SW480 (cell line): ENCODE measurements at places on chromosomes 2 and 18.

- no peak for DNase-seq
These were observed 686.8 kb upstream of the SALL3 start for GRCh38 chr18:78292618-78293380.

DNA sequence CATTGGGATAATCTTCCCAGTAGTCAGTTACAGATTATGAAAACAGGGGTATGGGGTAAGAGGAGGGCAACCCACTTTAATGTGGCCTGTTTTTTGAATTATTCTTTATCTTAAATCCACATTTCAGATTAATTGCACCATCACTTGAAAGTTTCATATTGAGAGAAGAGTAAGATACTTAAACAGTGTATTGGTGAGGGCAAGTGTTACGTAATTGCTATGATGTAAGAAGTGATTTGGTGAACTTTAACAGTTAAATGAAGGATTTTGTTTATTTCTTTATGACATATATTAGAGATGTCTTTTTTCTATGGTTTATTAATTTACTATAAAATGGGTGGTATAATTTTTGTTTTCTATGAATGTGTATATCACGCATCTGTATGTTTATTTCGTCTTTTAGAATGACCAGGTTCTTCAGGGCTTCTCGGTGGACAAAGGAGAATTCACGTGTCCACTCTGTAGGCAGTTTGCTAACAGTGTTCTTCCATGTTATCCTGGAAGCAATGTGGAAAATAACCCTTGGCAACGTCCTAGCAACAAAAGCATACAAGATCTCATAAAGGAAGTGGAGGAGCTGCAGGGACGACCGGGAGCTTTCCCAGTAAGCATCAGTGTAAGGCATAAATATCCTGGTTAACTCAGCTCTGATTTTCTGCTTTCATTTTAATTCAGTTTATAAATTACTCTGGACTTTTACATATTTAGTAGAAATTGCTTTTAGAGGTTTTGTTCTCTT is 171.2 kb upstream of the MYO3B start:
- no peak for DNase-seq

DNA sequence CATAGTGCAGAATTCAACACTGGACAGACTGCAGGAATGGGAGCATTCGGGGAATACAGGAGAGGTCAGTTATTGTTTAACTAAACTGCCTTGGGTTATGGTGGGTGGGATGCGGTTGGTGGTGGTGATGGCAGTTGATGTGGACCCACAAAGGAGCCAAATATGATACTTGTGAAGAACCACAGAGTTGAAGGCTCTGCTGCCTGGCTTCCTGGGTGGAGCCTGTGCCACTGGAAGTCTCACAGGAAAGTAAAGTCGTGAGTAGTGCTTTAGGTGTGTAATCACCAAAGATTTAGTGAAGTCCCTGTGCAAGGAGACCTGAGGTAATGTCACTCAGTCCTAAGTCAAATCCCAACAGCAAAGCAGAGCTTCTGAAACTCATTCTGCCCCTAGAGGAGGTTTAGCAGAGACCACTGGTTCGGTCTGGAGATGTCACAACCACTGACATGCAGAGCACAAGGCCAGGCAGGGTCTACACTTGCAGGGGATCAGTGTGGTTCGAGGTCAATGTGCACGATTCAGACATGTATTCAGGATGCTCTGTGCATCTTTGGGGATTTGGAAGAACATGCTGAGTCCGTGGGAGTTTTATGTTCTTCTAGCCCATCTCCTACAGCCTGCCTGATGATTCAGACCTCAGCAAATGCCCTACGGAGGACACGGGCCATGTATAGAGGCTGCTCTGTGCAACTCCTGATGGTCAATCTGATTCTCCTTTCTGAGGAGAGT is 1150.9 kb downstream of the RPIA start:
- no peak for DNase-seq

GRCh38 chr2:230205721-230206120 is 14.1 kb downstream of the SP110 start:
- DNase-seq: no peak

GRCh38 chr18:44130376-44130942 is 550.2 kb upstream of the SETBP1 start:
- DNase-seq: peak; percentile 0

GRCh38 chr18:75201282-75202270 is 7.4 kb downstream of the PTGR3 start:
- no peak for DNase-seq

- DNase-seq: peak; percentile 2
These were observed 1549.7 kb upstream of the ACVR2A start for GRCh38 chr2:146295080-146295670.

GRCh38 chr2:210798180-210798579 is 241.8 kb downstream of the CPS1 start:
- no peak for DNase-seq

DNA sequence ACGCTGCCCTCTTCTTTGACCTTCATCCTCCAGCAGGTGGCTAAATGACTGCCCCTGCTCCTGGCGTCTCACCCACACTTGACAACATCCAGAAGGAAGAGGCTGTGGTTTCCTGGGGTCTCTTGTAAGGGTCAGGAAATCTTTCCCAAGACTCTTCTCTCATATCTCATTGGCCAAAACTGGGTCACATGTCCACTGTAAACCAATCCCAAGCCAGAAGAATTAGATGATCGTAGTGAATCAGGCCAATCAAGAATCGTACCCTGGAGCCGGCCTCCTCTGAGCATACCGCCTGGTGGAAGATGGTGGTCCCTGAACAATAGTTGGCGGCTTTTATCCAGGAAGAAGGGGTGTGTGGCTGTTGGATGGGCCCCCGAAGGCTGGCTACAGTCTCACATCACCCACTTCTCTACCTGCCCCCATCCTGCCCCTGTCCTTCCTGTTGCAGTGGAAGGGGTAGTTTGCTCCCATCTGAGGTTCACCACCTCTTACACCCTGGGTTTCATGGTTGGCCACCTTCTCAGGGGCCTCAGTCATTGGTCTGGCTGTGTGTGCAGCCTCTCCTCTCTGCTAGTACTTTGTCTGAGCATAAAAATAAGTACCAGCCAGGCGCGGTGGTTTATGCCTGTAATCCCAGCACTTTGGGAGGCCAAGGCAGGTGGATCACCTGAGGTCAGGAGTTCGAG is 3.8 kb downstream of the SAG start:
- DNase-seq: no peak

- DNase-seq: peak; percentile 88
These were observed 86.8 kb downstream of the ERBB4 start for GRCh38 chr2:212451786-212452231.
